NCI-H345 (cell line): ENCODE measurements at places on chromosomes 1 and 21.

DNA sequence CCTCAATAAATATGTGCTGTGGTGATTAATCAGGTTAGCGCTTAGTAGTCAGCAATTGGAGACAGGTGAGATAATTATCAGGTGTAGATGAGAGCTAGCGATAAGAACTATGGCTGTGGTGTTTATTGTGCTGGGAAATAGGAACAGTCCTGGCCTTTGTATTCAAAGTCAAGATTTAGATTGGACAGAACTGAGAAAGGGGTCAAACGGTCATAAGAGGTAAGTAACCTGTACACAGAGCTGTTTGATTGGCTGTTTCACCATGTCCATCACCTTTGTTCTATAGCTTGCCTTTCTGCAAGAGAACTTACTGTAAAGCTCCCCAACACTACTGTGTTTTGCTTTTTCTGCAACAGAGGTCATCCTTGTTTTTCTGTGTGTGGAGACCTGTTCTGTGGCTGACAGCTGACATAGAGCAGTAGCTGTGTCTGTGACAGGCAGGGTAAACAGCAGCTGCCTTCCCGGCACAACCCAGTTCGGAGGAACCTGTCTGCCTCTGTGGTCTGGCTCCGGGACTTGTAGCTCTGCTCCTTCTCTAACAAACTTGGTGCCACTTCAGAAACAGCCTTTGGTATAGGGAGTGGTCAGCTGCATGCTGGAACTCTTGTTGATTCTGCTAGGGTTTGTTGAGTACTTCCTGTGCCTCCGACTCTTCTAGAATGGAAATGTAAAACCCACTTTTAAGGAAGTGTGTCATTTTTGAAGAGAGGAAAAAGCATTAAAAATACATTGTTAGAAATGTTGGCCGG is 21.1 kb upstream of the CDC42 start:
- no peak for DNase-seq

GRCh38 chr1:156970017-156970416 is 49.6 kb downstream of the LRRC71 start:
- DNase-seq, result no peak

DNA sequence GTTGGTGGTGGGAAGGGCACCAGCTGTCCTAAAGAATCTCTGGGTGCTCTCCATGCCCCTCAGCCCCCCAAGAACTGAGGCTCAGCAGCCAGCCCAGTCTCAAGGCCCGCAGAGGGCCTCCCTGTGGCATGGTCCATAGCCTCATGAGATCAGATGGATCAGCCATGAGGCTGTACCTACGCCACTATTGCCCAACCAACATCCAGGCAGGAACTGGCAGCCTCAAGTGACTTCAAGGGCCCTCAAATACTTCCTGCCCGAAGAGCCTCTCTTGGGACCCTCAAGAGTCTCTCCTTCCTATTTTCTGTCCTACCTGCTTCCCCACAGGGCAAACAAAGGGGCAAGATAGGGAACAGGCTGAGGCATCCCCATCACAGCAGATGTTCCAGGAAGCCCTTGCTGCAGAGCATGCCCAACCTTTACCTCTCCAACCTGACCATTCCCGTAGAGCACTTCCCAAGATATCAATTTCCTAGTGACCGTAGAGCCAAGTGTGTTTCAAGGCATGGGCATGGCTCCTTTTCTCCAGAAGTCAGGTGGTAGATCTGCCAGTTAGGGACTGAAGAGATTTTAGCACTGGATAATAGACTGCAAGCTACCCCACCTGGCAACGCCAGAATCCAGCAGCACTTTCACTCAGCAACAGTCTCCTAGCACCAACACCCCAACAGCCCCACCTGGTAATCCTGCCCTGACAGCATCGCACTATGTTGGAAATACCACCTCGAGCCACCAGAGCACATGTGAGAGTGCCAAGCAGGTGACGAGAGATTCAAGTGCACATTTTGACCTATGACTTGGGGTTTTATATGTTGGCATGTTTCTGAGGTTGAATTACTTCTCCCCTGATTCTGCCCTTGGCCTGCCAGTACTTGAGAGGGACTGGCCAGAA is 13.7 kb upstream of the MFSD2A start:
- no peak for DNase-seq

DNA sequence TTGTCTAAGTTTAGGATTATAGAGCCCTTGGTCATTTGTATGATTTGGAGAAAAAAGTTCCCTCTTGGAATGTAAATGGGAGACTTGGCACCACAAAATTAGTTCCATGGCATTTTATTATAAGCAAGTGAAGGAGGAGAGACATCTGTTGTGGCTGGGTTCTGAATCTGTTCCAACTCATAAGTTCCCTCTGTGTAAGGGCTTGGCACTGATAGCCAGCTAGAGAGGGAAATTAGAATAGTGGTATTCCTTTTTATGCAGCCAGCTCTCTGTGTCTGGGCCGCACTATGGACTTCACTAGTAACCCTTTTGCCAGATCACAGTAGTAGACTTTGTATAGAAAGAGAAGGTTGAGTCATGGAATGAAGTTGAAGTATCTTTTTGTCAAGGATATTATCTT is 31.1 kb downstream of the GNAI3 start:
- DNase-seq, result no peak

- DNase-seq, result no peak
Observed at GRCh38 chr1:32336963-32337675, 1.1 kb upstream of the MARCKSL1 start.

DNA sequence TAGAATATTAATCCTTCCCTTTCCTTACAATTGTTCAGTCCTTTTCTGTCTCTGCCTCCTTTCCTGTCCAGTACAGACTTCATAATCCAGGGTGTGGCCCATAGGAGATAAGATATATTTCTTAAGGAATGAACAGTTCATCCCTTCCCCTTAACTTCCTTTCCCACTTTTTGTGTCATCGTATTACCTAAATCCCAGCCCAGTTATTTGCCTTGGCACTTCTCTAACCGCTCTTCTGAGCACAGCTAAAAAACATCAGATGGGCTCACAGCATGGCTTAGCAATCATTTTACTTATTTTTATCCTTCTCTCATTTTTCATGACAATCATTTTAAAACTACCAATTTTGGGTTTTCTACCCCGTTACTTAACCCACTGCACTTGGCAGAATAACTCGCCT is 39.6 kb downstream of the F3 start:
- DNase-seq, result no peak

DNA sequence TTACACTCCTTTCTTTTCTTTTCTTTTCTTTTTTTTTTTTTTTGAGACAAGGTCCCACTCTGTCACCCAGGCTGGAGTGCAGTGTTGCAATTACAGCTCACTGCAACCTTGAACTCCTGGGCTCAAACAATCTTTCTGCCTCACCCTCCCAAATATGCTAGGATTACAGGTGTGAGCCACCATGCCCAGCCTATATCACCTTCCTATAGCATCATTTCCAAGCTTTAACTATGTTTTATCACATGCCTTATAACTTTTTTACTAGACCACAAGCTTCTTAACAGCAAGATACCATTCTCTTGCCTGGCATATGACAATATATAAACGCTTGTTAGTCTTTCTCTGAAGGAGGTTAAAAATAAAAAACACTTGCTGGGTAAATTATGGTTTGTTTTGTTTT is 55.3 kb upstream of the MUTYH start:
- no peak for DNase-seq

DNA sequence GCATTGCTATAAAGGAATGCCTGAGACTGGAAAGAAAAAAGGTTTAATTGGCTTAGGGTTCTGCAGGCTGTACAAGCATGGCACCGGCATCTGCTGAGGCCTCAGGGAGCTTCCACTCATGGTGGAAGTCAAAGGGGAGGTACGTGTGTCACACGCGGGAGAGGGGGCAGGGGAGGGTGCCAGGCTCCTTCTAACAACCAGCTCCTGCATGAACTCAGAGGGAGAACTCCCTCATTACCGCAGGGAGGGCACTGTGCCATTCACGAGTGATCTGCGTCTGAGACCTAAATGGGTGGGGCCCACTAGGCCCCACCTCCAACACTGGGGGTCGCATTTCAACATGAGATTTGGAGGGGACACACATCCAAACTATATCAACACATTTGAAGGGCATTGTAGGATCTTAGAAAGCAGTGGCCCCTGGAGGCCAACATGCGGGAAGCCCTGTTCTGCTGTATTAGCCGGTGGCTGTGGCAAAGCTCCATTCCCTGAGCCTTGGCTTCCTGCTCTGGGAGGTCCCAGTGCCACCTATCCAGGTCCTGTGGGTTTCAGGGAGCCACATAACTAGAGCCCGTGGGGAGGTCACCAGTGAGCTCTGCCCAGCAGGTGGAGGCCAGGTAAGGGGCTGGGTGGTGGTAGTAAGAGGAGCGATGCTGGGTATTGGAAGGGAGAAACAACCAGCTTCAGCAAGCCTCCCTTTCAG is 10.0 kb downstream of the WNT3A start:
- DNase-seq, result no peak

GRCh38 chr1:229185963-229186362 is 84.9 kb upstream of the RAB4A start:
- no peak for DNase-seq

- DNase-seq, result no peak
Observed at GRCh38 chr1:112021263-112021662, 31.8 kb upstream of the KCND3 start.

DNA sequence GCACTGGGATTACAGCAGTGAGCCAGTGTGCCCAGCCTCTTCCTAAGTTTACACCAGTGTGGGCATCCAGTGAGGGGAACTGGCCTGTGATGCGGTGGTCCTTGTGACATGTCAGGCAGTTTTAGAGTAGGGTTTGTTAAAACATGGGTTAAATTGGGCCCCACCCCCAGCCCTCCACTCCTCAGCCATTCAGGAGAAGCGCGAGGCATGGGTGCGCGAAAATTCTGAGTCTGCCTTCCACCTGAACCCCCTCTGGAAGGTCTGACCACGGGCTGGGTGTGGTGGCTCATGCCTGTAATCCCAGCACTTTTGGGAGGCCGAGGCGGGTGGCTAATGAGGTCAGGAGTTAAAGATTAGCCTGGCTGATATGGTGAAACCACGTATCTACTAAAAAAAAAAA is 51.7 kb downstream of the SKI start:
- no peak for DNase-seq

DNA sequence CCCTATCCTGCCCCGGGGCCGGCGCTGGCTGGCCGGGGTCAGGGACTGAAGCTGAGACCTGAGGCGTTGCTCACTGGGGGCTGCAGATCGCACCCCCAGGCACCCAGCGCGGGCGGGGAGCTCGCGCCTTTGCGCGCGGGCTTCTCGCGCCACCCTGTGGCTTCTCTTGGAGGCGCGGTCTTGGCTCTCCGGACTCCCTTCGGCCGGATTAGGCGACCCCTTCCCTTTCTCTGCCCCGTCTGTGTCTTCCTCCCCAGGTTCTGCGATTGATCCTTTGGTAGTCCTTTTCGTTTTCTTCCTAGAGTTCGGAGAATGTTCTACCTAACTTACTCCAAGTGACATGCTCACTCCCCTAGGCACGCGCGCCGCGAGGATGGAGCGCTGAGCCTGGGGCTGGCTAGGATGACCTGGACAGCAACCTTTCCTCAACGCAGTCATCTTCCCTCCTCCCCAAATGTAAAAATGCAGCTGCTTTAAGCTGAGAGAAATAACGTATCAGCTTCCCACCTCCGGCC is 495 bp upstream of the NTRK1 start:
- DNase-seq, result peak; percentile 34

DNA sequence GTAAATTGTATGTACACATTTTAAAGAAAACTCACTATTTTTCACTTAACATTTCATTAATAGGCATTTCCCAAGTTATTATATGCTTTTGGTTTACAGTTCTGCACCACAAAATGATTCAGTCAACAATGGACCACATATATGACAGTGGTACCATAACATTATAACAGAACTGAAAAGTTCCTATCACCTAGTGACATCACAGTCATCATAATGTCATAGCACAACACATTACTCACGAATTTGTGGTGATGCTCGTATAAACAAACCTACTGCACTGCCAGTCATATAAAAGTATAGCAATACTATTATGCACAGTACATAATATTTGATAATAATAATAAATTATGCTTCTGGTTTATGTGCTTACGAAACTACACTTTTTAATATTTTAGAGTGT is 30.9 kb downstream of the DNAI4 start:
- no peak for DNase-seq

DNA sequence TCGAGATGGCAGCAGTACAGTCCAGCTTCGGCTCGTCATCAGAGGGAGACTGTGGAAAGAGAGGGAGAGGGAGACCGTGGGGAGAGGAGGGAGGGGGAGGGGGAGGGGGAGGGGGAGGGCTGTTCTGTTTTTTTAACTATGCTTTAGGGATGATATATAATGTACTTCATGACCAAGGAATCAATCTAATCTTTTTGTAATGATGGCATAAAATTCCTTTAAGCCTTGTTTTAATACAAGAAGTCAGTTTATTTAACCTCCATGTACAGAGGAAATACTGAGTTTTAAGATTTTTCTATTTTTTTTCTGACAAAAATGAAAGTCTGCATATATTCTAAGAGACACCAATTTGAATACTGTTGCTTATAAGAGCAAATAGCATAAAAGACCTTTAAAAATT is 41.9 kb downstream of the PTBP2 start:
- DNase-seq, result no peak

GRCh38 chr1:89799495-89799894 is 21.3 kb upstream of the LRRC8D start:
- no peak for DNase-seq

DNA sequence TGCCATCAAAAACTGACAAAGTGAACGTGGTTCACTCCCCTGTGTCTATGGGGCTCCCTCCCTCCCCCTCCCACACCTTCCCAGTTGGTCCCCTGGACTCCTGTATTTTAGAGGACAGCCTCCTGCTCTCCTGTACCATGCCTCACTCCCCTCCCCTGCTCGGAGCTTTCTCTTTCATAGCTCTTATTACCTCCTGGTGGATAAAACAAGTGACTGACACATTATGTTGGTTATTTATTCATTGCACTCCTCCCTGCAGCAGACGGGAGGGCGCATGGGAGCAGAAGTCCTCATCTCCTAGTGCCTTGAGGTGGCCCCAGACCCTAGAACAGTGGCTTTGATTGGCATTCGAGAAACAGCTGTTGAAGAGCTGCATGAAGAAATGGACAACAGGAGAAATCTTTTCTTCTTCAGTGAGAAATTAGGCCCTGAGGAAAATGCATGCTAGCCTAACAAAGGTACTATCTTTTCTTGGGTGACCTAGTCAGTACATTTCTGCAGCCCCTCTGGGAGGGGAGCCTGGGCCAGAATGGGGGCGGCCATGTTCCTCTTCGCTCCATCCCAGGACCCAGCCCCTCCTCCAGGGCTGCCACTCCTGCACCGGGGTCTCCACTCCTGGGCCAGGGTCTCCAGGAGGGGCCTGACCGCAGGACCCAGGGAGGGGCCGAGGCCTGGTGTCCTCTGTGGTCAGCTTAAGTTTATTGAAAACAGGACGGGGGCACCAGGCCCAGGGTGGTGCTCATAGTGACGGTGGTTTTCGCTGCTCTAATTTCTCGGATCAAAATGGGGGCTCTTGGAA is 1.2 kb upstream of the TFF1 start:
- no peak for DNase-seq

GRCh38 chr1:110007046-110007830 is 22.7 kb downstream of the AHCYL1 start:
- no peak for DNase-seq

- DNase-seq, result no peak
Observed at GRCh38 chr1:29372108-29372507, 135.8 kb downstream of the PTPRU start.

- peak; percentile 68 for DNase-seq
Observed at GRCh38 chr1:38026592-38027200, 14.2 kb downstream of the UTP11 start.
